ENCODE measurements at places on chromosomes 11 and 22.

DNA sequence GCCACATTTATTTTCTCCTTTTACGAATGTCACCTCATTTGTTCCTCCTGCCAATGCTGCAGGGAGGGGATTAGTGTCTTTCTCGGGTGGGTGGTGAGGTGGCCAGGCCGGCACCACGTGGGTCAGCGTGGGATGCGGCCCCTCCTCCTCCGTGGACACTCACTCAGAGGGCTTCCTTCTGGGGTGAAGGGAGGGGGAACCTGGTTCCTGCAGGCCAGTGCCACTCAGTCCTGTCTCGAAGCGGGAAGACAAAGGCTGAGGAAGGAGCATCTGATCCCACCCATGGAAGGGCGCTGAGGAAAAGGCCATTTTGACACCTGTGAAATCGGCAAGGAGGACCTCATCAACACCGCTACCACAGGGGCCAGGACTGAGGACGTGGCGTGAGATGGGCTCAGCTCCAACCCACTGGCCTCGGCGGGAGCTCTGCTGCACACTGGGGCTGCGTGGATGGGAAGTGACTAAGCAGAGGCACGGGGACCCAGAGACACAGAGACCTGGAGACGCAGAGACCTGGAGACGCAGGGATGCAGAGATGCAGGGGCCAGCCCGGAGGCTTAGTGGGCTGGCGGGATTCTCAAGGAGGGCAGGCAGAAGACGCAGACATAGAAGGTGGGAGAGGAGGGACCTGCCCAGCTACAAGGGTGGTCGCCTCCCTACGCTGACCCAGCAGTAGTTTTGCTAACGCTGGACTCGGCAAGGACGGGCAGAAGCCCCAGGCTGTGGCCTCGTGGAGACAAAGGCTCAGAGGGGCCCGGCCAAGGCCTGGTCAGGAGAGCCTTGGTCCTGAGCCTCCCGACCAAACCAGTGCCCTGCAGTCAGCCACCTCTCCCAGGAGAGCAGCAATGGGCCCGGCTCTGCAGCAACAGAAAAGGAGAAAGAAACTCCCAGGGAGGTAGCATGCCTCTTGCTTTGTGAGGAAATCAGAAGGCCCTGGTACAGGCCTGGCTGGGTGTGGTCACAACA lies 1071.2 kb downstream of the BRD1 start:
- no peak for DNase-seq

GRCh38 chr11:14306481-14306880 lies 52.5 kb downstream of the RRAS2 start:
- no peak for DNase-seq

DNA sequence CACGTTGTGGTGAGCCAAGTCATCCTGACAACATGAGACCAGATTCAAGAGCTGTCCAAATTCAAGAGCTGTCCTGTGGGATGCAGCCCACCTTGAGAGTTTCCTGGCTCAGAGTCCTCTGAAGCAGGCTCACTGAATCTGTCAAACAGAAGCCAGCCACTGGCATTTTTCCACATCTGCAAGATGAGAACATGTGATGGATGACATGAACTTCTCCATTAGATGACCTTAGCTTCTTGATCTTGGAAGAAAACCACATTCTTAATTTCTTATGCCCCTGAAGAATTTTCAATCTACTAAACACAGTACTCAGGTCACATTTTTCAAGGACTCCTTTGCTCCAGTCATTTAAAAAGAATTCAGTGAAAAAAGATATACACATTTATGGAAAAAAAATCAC lies 291.0 kb downstream of the GUCY1A2 start:
- no peak for DNase-seq

DNA sequence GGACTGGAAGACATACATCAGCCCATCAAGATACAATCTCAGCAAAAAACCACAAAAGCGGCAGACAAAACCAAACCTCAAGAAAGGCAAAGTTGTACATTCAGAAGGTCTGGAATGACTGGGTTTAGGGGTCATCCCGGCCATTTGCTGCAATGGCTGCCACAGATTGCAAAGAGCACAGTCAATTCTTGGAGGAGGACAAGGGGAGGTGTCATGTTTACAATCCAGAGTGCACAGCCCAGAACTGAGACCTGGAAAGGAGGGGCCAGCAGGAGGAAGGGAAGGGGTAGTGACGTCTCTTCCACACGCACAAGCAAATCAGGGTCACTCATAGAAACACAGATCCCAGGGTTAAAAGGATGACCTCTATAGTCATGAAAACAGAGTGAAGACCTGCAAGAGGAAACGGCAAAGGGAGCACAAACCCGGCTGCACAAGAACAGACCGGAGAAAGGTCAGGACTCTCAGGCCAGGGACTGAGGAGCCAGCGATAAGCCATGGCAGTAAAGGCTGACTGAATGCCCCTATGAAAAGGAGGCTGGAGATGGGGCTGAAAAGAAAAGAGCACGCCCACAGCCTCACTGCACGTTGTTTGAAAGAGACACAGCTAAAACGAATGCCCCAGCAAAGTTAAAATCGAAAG lies 18.2 kb upstream of the MUC5AC start:
- no peak for DNase-seq

DNA sequence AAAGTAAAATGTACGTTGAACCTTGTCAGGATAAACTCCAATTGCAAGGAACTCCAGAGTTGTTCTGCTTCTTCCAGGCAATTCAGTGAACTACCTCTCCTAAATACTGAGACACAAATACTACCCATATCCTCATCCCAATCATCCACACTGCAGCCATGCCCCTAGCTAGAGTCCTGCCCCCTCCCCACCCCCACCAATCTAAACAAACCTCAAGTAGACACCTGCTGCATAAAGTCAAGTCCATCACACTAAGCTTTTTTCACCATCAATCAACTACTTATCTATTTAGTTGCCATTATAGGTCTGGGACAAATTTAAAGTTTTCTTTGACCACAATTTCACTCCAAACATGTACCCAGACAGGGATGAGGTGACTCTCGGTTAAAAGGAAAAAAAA lies 93.2 kb upstream of the APOA1 start:
- no peak for DNase-seq

GRCh38 chr11:119907122-119907851 lies 178.3 kb upstream of the NECTIN1 start:
- no peak for DNase-seq

GRCh38 chr22:37334461-37334858 lies 52.2 kb downstream of the CYTH4 start:
- no peak for DNase-seq

GRCh38 chr22:37309211-37310074 lies 27.1 kb downstream of the CYTH4 start:
- DNase-seq = no peak

DNA sequence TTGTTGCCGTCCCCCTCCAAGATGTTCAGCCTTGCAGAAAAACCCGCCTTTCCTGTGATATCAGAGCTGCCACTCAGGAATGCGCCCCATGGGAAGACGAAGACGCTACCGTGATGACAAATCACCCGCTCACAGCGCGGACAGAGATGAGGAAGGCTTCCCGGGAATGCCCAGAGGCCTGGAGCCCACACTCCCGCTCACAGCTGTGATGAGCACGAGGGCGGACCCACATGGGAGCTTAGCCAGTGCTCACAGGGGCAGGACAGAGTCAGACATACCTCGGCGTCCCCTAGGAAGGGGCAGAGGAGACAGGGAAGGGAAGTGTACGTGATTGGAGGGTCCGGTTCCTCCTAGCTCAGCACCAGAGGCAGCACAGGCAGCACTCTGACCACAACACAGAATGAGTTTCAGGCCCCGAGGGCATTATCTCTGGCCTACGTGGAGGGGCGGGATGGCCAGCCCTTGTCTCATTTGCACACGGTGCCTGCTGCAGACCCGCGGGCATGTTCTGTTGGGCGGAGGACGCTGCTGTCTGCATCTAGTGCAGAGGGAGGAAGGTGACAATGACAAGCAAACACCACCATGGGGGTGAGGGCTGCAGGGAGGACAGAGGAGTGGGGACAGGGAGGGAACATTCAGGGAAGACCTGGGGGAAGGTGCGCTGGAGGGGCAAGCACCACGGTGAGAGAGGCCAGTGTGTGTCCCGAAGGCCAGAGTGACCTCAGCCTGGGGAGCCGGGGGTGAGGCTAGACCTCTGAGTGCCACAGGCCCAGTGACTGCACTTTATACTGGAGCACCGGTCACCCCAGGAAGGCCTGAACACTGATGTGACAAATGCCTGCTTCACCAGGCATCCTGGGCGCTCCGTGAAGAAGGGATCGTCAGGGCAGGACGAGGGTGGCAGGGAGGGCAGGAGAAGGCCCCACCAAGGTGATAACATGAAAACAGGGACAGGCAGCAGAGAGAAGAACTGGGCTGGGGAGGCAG lies 79.6 kb downstream of the CELSR1 start:
- no peak for DNase-seq

GRCh38 chr11:128291835-128292234 lies 295.5 kb downstream of the ETS1 start:
- no peak for DNase-seq

- DNase-seq = no peak
Measured at GRCh38 chr11:117476531-117477142, 149.0 kb downstream of the CEP164 start.

GRCh38 chr11:131841925-131842635 lies 471.7 kb downstream of the NTM start:
- no peak for DNase-seq

GRCh38 chr11:126797457-126798169 lies 203.0 kb downstream of the KIRREL3 start:
- DNase-seq = no peak

DNA sequence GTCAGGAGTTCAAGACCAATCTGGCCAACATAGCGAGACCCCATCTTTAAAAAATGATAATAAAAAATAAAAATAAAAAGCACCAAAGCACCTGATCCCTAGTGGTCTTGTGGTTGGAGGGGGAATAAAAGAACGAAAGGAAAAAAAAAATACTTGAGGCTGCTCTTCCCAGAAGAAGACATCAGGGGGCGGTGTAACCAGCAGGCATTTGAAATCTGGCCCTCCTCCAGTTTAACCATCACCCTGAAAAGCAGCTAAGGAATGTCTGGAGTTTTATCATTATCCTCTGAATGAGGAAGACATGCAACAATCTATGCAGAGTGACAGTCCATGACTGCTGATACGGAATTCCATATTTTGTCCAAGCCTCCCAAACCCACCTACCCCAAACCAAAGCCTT lies 5.6 kb upstream of the KCTD17 start:
- no peak for DNase-seq

GRCh38 chr11:105282658-105283057 lies 143.1 kb upstream of the CARD18 start:
- DNase-seq = no peak

DNA sequence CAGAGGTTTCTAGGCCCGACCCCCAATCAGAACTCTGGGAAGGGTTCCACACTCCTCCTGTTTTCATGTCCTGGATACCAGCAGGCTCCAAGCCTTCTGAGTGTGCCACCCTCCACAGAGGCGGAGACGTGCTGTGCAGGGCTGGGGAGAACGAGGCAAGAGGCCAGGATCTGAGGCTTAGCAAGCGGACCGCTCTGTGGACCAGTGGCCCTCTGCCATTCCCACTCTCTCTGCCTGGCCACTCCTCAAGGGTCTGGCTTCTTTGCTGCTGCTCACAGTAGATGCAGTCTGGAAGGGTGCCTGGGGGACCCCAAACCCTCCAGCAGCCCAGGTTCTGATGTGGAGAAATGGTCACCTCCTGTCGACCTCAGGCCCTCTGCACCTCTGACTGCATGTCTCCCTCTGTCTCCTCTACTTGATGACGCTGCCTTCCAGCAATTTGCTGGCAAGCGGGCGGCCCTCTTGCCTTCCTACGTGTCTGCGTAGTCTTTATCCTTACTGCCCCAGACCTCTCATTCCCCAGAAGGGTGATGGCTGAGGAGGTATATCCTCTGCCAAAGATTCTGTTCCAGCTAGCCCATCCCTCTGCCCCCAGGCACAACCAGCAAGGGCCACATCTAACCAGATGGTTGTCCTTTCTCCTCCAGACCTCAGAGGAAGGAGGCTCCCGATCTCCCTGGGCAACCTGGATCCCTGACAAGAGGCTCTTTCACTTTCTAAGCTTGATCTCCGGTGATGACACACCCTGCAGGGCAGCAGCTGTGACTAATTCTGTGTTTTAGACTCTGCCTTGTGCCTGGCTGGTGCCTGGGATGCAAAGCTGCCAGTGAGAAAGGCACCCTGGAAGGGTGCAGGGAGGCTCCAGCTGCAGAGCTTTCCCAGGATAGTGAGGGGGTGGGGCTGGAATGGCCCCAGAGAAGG lies 87.3 kb downstream of the NAT10 start:
- no peak for DNase-seq

DNA sequence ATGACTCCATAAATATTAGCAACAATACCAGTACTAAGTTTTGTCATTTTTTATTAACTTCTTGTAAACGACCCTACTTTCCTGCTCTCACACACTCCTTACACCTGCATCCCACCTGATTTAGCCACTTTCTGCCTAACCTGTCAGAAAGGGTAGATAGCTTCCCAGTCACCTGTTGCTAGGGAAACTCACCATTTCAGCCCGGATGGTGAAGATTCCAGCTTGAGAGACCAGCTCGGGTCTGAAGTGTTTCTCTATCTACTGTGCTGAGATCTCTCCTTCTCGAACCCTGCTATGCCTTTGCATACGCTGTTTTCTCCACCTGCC lies at the start of gene PARVG:
TSS of gene PARVG (plus strand) at position 220 of the 327 bp plus-strand sequence. CDS start 2,405 bp downstream, outside the sequence.
- no peak for DNase-seq

- DNase-seq = no peak
Measured at GRCh38 chr22:41099036-41099435, 6.6 kb downstream of the EP300 start.

GRCh38 chr11:111162305-111162704 lies 83.2 kb upstream of the POU2AF2 start:
- DNase-seq = no peak

DNA sequence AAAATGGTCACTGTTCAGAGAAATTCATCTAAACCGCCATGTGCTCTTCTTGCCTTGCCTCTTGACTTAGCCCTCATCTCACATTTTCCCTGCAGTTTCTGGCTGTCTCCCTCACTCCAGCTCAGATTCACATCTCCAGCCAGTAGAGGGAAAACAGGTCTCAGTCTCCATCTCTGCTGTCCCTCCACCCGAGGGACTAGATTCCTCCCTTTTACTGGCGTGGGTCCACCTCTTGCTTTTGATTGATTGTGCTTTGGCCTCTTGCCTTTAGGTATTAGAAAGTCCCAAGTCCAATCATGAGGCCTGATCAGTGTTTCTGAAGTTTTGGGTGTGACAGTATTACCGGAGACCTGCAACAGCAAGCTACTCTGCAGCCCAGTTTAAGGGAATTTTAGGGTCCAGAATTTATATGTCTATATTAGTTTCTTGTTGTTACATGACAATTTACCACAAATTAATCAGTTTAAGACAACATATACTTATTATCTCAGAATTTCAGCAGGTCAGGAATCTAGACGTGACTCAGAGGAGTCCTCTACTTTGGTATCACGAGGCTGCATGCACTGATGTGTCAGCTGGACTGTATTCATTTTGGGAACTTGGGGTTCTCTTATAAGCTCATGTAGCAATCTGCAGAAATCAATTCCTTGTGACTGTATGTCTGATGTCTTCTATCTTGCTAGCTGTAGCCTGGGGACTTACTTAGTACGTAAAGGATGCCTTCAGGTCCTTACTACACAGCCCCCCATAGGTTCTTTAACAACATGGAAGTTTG lies 805.2 kb upstream of the CCDC90B start:
- DNase-seq = no peak

- DNase-seq = no peak
Measured at GRCh38 chr22:44892243-44892642, 117.6 kb downstream of the PHF21B start.
